ENCODE measurements at places on chromosomes 1 and 21. TPM values are rescaled to one million over a fixed set of nuclear protein-coding genes. Genes with fewer than 3 reads are reported as not detected.

The CSF3R gene
- 0.32 TPM for total RNA-seq

The ACTN2 gene
- not detected for total RNA-seq

The MCOLN3 gene
- 0.97 TPM for total RNA-seq

The AK4 gene
- 0.97 TPM for total RNA-seq

DNA sequence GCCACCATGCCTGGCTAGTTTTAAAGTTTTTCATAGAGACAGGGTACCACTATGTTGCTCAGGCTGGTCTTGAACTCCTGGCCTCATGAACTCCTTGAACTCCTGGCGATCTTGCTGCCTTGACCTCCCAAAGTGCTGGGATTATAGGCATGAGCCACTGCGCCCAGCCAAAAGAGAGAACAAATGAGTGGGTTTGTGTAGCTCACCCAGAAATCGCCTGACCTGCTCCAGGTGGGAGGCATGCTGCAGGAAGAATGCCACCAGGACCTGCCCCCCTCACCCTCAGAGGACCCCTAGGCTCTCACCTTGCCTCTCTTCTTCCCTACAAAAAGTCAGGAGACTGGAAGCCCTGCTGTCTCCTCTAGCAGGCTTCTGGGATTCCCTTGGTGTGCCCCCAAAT is 88.8 kb downstream of the SYT2 start:
- DNase-seq = no peak

- no peak for DNase-seq
Observed at GRCh38 chr1:160451859-160452232, 51.5 kb downstream of the VANGL2 start.

DNA sequence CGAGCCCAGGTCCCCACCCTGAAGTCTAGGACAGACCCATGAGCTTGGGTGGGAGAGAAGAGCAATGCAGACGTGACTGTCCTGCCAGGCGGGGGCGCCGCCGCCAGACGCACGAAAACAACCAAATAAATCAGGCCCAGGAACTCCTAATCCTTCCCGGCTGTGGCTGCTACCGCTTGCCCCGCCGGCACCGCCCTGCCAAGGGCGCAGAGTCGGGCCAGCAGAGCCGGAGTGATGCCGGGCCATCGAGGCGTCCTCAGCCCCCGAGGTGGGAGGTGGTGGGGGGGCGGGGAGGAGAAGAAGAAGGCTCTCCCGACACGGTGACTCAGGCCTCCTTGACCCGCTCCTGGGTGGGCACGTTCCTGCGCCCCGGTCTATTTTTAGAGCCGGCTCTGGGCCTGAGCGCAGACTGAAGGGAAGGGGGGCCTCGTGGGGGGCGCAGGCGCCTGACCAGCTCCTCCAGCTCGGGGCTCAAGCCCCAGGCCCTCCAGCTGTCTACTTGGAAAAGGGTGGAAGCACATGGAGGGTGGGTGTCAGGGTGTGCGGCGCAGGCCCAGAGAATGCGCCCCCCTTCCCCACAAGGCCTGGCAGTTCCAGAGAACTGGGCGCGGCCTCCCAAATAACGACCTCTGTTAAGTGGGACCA is 10.7 kb upstream of the COL16A1 start:
- DNase-seq = peak; percentile 91

GRCh38 chr21:31023680-31024079 is 14.6 kb downstream of the KRTAP19-8 start:
- DNase-seq = no peak

DNA sequence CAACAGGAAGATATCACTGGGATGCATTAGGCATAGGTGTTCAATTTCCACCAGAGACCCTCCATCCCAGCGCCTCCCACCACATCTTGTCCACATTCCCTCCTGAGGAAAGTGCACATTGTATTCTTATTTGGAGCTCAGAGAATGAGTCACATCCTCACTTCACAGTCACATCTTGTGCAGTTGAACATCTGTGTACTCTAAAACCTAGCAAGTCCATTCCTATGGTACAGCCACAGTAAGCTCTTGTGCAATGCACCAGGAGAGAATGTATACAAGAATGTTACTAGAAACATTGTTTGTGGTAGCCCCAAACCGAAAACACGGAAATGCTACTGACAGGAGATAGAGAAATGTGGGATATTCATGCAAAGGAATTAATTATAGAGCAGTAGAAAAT is 1.6 kb upstream of the KDF1 start:
- DNase-seq = peak; percentile 97

- DNase-seq = peak; percentile 11
Observed at GRCh38 chr21:14602382-14602958, 56.4 kb upstream of the SAMSN1 start.

GRCh38 chr1:19612530-19612929 is 31.6 kb upstream of the NBL1 start:
- no peak for DNase-seq

- DNase-seq = peak; percentile 43
Observed at GRCh38 chr1:116111524-116112021, 374 bp downstream of the MAB21L3 start.

DNA sequence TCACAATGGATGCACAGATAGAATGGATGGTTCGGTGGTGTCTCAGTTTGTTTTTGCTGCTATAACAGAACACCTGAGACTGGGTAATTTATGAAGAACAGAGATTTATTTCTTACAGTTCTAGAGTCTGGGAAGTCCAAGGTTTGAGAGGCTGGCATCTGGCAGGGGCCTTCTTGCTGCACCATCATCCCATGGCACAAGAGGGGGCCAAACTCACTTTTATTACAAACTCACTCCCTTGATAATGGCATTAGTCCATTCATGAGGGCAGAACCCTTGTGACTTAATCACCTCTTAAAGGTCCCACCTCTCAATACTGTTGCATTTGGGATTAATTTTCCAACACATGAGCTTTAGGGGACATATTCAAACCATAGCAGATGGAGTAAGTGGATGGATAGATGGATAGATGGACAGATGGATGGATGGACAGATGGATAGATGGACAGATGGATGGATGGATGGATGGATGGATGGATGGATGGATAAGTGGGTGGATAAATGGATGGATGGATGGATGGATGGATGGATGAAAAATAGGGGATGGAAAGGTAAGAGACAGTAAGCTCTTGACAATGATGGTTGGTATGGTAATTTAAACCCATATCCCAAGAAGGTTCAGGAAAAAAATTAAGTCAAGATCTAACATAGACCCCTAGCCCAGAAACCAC is 16.5 kb downstream of the CAMK2N1 start:
- no peak for DNase-seq
